ENCODE measurements at places on chromosomes 16 and 17.

DNA sequence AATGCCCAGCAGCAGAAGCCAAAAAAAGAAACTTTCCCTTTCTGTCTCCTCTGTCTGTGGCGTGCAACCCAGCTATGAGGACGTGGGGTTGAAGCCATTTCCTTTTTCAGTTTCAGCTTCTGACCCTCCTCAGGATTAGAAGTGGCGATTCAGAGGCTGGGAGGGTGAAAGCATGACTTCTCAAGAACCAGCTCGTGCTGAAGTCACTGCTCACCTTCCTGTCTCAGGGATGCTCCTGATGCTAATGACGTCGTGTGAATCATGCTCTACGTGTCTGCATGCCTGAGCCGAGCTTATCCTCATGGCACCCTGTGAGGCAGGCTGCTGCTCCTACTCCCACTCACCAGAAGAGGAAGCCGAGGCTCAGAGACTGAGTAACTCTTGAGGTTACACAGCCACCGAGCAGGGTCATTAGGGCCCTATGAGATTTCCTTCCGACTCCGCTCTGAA is 5.7 kb upstream of the LPO start:
- no peak for DNase-seq

DNA sequence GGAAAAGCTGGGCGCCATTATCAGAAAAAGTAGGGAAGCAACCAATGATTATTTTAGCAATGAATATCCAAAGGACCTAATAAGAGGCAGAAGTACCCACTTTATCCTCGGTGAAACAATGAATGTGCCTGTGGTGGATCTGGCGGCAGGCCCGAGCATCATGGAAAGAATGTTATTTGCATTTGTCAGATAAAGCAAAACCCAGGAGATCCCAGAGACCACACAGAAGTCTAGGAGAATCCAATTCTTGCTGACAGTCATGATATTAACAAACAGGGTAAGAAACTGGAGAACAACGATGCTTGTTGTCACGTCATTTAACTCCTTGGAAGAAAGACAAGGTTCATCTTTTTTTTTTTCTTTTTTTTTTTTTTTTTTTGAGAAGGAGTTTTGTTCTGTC is 12.0 kb upstream of the TNRC6A start:
- DNase-seq = no peak

GRCh38 chr16:8585041-8585440 is 5.3 kb downstream of the TMEM114 start:
- no peak for DNase-seq

DNA sequence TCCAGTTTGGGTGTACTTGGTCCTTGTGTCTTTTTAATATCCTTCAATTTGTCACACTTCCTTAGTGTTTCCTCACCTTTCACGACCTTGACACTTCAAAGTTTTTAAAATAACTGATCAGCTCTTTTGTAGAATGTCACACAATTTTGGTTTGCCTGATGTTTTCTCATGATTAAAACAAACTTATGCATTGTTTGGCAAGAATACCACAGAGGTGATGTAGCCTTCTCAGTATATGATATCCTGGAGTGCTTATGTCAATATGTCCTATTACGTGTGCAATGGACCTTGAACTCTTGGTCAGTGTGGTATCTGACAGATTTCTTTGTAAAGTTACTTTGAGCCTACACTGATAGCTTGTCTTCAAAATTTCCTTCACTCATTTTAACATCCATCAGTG is 297.4 kb downstream of the CNTNAP4 start:
- no peak for DNase-seq

DNA sequence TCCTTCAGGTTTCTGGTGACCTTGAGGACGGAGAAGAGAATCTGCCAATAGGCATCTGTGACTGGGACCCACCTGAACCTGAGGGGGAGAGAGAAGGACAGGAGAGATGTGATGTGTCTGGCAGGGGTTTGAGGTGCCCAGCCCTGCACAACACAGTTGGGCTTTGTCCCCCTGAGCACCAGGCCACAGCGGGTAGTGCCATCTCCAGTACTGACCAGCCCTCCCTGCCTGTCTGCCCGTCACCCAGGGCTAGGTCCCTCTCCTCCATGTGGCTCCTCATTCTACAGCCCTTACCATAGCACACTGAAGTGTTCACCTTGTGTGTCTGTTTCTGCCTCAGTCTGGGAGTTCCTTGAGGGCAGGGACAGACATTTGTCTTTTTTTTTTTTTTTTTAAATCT is 30.8 kb downstream of the NLRP1 start:
- DNase-seq = no peak

GRCh38 chr16:22018559-22018958 is 10.6 kb downstream of the MOSMO start:
- DNase-seq = no peak

DNA sequence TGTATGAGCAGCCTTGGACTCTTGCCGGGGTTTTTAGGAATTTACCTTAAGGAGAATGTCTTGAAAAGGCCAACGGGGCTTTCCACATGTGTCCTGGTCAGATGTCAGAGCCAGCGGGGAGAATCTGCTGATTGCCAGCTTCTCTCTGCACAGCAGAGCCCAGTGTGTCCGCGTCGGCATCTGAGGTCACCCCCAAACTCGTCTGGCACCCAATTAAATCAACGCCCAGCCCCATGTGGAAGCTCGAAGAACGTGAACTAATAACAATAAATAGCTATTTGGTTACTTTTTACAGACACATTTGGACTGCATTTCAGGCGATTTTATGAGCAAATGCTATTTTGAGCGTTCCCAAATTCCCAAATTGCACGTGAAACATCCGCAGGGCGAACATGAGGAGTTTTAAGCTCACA is 303.5 kb downstream of the FOXL1 start:
- no peak for DNase-seq

- DNase-seq = no peak
Measured at GRCh38 chr17:27430882-27431491, 25.3 kb upstream of the KSR1 start.

DNA sequence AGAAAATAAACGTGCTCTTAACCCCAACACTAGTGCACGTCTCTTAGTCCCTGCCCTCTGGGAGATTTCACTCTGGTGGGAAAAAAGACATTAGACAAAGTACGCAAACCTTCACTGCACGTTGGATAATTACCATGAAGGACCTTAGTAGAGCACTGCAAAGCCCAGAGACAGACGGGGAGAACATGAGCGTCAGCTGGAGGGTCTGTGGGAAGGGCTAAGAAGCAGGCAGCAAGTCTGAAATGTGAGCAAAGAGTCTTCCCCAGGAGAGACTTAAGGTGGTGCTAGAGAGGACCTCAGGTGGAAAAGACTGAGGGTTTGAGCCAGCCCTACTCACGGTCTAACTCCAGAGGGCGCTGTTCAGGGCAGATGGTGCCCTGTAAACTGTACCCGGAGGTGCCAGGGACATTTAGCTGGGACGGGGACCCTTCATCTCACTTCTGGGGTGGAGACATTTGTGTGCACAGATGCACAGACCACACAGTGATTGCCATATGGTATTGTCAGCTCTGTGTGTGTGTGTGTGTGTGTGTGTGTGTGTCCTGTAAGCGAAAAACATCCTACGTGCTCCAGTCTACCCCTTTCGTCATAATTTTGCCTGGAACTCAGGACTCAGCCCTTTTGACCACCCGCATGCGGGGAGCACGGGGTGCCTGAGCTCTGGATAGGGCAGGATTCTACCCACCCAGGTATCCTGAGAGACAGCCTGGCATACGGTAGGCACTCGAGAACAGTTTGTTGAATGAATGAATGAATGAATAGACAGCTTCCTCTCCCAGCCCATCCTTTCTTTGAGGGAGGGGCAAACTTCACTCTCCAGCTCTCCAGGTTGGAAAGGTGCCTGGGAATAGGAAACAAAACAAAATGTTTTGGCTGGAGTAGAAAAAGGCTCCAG is 10.1 kb upstream of the STAC2 start:
- DNase-seq = peak; percentile 58

DNA sequence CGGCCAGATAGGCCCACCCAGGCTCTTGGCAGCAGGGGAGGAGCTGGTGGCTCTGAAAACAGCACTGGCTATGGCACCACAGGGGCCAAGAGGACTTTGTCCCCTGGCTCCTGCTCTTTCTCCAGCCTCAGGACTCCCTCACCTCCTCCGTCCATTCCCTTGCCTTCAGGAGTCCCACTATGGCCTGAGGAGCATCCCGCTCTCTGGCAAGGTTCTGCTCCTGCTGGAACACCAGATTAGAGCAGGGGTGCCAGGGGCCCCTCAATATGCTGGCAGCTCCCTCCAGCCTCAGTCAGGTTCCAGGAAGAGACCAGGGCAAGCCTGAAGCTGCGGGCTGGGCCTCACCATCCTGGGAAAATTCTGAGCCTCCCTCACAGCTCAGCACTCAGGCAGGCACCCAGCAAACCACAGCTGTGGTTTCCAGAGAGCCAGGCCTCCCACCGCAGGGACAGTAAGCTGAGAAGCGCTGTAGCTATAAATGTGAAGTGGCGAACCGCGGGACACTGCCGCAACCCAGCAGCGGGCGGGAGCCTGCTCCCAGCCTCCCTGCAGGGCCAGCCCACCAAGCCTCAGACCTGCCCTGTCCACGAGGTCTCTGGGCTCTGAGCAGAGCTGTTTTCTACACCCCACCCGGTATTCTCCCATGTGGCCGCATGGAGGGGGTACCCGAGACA is 25.7 kb downstream of the C17orf100 start:
- DNase-seq = peak; percentile 26

DNA sequence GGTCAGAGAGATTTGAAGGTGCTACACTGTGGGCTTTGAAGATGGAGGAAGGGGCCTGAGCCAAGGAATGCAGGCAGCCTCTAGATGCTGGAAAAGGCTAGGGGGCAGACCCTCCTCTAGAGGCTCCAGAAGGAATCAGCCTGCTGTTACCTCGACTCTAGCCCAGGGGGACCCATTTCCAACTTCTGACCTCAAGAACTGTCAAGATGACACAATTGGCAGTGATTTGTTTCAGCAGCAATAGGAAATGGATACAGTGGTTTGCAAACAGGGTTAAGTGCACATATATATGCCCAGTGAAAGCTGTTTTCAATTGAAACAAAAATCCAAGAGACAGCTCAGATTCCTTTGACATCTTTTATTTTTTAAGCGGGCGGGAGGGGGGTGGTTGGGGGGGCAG is 3.7 kb upstream of the ZDHHC1 start:
- DNase-seq = no peak

- no peak for DNase-seq
Measured at GRCh38 chr17:80545499-80545826, 825 bp downstream of the RPTOR start.

DNA sequence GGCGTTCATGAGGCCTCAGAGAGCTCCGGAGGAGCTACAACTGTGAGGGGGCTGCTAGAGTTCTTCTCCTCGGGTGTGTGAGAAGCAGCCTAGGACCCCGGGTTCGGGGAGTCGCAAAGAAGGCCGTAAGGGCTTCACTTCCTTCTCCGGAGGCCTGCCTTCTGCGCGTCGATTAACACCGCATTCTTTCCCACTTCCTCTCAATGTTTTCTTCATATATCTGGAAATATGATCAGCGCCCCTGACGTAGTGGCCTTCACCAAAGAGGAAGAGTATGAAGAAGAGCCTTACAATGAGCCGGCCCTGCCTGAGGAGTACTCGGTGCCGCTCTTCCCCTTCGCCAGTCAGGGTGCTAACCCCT is 449 bp downstream of the SMCR8 start:
- no peak for DNase-seq

DNA sequence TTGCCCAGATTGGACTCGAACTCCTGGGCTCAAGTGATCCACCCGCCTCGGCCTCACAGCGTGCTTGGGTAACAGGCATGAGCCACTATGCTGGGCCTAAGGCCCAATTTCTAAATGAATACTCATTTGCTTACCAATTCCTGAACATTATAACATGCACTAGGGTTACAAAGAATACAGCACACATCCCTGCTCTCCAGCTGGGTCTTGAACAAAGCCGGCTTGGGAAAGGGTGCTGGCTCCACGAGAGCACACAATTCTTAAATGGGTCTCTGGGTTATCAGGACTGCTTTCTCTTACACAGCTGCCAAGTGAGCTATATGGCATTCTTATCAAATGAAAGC is 58.3 kb downstream of the HIC1 start:
- DNase-seq = no peak

DNA sequence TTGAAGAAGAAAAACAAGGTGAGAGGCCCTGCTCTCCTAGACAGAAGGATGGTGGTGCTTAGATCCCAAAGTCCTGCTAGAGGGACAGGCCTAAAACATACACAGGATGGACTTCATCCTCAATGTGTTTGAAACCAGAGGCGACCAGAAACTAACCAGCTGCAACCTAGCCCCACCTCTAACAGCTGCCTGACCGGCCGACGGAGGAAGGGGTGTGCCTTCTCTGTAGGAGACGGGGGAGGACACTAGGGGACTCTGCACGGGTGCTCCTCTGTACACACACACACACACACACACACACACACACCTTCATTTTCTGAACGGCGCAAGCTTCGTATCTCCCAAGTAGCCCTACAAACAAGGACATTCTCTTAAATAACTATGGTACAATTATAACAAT is 24.3 kb upstream of the PITPNM3 start:
- no peak for DNase-seq

GRCh38 chr16:10039220-10040096 is 142.8 kb downstream of the GRIN2A start:
- no peak for DNase-seq

DNA sequence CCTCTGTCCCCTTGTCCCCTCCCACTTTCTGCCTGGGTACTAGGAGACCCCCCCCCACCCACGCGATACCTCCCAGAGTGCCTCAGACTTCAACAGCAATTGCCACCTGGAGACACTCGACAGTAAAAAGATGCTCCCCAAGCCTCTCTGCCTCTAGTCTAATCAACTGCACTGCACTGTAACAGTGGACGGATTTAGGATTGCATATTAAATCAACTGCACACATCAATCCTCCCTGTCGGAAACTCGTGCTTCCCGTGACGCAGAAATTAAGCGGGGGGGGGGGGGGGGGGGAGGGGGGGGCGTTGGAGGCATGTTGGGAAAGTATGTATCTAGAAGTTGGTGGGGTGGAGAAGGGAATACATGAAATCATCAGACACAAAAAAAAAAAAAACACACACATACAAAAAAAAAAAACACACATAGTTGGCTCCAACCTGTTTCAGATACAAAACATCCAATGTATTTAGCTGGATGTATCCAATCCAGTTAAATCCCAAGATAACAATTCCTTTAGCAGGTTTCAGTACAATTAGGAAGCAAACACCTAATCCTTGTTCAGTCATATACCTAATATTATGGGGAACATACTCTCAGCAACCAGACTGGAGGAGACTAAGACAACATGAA is 29.7 kb downstream of the FAM222B start:
- DNase-seq = no peak

Data from stimulated activated naive CD8-positive, alpha-beta T cell treated with anti-CD3 and anti-CD28 coated beads, Interleukin-15, amount 100 ng/mL, for 72 hours (primary cell).